ELR (cell line): ENCODE measurements at places on chromosomes 5 and 9.

DNA sequence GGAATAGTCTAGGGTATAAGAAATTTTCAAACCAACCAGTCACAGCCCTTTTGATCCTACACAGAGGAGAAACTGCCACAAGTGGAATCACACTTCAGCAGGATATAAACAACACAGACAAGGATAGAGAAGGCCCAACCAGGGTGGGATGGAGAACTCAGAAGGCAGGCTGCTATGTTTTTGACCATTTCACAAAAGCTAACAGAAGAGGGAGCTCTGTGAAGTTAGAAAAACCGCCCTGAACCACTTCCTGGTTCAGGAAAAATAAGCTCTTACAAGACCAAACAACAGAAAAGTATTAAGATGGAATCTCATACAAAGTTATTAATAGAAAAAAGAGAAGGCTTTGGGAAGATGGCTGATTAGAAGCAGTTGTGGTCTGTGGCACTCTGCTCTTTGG, 960 bp upstream of the IFNB1 start:
- peak; percentile 23 for DNase-seq

GRCh38 chr9:117247266-117247665, 167.6 kb downstream of the ASTN2 start:
- DNase-seq, result peak; percentile 3

DNA sequence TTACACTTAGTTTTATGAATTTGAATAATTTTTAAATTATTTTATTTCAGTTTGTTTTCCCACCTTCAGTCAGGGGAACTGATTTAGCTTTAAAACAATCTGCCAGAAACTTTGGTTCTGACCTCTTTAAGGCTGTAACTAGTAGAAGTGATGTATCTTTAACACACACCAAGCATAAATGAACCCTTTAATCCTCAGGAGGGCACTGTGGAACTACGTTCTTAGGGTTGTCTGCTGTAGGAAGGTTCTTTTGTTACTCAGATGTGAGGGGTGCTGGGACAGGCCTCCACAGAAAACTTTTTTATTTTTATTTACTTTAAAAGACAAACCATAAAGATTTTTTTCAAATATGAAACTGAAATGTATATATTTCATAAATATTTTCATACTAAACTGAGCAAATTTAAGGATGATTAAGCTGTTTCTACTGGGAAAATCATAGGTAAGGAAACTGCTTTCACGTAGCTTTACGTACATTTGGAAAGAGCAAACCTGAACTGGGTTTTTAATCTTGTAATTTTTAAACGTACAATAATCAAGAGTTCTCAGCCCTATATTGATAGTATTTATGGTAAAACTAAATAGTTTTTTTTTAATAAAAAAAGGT, 5.3 kb downstream of the KLF4 start:
- DNase-seq, result peak; percentile 78

DNA sequence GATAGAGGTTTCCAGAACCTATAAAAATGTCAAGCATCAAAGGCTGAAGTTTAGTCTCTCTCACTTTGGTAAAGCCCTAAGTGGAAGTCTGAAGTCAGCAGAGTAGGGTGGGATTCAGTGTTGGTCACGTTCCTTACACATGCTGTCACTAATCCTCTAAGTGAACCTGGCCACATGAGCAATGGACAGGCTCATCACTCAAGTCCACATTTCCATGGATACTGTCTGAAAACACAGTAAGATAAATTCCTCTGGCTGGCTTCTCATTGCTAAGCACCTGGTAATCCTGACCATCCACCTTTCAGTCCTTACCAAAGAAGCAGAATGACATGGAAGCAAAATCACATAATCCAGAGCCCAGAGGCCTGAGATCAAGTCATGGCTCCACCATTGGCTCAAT, 43.8 kb downstream of the GNA14 start:
- DNase-seq, result peak; percentile 1

DNA sequence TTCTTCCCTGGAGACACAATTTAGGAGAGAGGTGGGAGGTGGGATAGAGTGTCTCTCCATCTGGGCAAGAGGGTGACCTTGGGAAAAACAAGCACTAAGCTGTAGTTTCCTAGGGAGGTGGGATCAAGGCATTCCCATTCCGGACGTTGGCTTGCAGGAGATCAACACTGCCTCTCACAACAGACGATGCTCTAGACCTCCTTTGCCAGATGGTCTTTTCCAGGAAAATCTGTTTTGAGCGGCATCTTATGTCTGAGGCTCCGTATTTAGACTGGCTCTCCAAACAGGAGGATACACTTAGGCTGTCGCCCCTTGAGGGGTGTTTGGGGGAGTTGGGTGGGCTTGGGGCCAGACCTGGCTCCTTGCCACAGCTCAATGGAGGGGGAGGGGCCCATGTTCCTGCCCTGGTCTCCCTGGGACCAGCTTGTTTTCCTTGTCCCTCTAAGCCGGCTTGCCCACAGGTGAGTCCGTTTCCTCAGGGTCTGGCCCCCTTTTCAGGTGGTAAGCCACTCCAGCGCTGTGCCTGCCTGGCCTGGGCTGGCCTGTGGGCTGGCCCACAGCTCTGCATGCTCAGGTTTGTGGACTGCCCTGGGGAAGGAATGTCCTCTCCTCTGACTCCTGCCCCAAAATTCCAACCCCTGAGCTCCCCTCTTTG, 2.4 kb downstream of the PSD2 start:
- no peak for DNase-seq

DNA sequence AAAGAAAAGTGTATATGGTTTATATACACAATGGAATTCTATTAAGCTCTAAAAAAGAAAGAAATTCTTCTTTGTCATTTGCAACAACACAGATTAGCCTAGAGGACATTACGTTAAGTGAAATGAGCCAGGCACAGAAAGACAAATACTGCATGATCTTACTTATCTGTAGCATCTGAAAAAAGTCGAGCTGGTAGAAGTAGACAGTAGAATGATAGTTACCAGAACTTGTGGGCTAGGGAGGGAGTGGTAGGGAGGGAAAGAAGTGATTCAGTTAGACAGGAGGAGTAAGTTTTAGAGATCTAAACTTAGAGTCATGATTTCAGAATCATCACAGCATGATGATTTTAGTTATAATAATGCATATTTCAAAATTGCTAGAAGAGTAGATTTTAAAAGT, 184.6 kb downstream of the TLE4 start:
- DNase-seq, result no peak

DNA sequence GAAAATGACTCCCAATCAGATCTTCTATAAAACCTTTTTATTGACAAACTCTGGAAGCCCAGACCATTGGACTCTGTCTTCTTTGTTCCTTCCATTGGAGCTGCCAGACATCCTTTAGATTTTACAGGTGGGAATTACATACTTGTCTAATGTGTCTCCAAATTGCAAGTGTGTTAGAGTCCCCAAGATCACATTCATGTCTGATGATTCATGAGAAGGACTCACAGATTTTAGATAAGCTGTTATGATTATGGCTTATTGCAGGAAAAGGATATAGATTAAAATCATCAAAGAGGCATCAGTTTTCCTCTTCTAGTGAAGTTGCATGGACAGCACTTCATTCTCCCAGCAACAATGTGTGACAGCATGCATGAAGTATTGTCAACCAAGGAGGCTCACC, 70.4 kb downstream of the MUSK start:
- DNase-seq, result peak; percentile 86

- no peak for DNase-seq
Measured at GRCh38 chr5:123014689-123015088, 21.8 kb downstream of the PPIC start.

DNA sequence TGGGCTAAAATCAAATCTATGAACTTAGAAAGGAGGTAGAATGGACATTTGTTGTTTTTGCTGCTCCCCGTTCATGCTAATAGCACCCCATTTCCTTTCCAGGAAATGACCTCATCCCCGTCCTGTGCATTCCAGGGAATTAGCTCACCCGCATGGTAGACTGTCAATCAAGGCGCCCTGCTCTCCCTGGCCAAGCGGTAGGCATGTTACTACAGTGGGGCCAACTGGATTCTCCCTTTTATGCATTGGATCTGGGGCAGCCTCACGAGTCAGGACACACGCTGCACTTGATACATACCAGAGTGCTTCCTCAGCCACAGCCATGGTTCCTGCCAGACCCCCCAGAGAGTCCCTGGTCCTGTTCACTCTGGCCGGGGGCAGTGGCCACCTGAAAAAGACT, 111.0 kb upstream of the PTCH1 start:
- peak; percentile 60 for DNase-seq

DNA sequence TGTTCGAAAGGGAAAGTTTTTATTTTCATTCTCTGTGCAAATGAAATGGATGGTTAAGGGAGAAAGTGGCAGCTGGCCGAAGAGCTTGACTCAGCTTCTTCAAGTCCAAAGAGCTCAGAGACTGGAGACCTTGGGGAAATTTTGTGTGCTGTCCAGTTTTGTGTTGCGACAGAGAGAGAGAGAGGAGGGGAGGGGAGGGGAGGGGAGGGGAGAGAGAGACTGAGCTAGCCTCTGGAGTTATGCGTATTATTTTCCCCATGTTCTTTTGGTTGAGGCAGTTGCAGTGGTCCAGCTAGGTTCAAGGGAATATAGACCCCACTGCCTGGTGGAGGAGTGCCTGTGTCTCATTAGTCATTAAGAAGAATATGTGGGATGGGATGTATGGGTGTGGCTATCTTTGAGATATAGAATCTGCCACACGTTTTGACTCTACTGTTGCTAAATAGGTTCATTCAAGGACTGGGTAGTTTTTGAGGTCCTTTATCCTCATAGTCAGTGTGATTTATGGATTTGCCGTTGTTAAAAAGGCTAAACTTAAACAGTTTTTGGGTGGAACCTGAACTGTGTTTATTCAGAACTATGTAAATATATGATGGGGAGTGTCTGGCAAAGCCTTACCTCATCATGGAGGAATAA, 69.7 kb downstream of the ARHGAP26 start:
- no peak for DNase-seq

DNA sequence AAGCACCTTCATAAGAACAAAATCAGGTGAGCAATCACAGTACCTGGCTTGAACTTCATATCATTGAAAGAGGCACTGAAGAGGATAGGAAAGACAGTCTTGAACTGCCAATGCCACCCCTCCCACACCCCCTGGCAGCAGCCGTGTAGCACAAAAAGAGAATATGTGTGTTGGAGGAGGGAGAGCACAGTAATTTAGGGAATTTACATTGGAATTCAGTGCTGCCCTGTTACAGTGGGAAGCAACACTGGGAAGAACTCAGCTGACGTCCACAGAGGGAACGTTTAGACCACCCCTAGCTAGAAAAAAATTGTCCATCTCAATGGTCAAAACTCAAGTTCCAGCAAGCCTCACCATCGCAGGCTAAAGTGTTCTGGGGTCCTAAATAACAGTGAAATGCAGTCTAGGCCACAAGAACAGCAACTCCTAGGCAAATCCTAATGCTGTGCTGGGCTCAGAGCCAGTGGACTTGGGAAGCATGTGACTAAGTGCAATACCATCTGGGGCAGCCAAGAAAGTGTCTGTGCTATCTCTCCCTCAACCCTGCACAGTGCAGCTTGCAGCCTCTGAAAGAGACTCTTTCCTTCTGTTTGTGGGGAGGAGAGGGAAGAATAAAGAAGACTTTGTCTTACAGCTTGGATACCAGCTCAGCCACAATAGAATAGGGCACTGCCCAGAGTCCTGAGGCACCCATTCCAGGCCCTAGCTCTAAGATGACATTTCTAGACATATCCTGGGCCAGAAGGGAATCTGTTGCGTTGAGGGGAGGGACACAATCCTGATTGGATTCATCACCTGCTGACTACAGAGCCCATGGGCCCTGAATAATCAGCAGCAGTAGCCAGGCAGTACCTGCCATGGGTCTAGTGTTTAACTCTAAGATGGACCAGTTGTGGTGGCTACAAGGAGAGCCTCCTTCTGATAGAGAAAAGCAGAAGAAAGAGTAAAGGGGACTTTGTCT, 62.1 kb upstream of the VLDLR start:
- DNase-seq, result peak; percentile 82

DNA sequence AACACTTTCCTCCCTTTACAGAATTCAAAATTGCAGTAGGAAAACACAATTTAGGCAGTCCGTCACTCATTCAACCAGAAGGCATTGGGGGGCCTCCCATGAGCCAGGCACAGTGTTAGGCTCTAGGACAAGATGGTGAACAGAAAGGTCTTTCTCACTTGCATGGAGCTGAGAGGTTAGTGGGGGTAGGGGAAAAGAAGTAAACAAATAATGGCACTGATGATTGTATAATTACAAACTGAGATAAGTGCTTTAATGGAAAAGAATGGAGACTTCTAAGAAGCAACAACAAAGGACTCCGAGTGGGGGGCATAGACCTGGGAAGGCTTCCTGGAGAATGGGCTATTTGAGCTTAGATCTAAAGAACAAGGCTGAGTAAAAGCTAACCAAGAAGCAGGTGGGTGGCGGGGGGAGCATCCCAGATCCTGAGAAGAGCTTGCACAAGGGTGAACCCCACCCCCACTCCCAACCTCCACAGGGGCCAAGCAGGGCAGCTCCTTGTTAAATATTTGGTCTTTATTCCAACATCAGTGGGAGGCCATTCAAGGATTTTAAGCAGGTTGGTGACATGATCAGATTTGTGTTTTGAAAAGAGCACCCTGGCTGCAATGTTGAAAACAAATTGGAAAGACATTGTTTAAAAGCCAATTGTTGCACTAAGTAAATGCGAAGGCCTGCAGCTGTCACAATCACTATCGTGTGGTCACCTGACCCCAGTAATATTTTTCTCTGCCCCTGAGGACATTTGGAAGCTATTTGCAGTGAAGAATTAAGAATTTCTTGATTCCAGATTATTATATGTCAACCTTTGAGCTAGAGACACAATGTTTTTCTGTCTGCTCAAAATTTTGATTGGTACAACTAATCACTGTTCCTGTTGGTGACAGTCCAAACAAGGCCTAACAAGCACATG, 73.9 kb upstream of the EFNA5 start:
- no peak for DNase-seq

- DNase-seq, result no peak
Measured at GRCh38 chr5:107329850-107330249, 340.9 kb downstream of the EFNA5 start.

GRCh38 chr5:138962614-138963370, 87.7 kb upstream of the LRRTM2 start:
- no peak for DNase-seq

DNA sequence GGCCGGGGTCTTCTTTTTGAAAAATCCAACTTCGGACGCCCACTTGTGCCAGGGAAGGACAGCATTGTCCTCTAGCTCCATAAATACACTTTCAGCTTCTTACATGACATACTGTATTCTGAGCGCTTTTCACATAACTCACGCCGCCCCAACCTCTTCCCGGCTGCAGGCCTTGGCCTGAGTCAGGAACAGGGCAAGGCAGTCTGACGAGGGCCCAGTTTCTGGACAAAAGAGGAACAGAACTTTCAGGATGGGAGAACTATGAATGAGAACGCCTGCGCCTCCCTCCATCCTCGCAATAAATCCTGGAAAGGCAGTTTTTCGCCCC, 650 bp downstream of the DCTN4 start:
- DNase-seq, result no peak
